Hematopoietic multipotent progenitor cell (in vitro differentiated cells): ENCODE measurements at places on chromosomes 3 and 15.

DNA sequence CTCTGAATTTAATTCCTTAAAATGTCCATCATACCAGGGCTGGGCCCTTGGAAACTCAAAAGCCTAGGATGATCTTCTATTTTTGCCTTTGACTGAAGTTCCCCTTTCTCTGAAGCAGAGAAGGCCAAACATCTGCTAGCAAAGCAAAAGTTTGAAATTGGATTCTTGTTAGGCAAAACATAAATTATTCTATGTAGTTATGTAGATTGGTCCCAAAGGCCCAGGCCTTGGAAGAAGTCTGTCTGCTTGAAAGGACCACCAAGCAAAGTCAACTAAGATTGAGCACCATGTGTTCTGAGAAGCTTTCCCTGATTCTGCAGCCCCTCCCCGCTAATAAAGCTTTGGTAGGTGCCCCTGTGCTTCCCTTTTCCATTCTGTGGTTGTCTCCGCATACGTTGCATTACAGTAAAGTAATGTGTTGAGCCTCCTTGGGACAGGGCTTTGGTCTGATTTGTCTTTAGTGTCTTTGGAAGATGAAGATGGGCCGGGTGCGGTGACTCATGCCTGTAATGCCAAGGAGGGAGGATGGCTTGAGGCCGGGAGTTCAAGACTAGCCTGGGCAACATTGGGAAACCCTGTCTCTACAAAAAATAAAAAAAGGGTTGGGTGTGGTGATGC is 56.4 kb downstream of the RPL39L start:
- DNase-seq: no peak

GRCh38 chr3:179336345-179336929 is 11.1 kb upstream of the MFN1 start:
- DNase-seq: no peak

- DNase-seq: no peak
These were observed 43.5 kb downstream of the LPP start for GRCh38 chr3:188197388-188197847.

- no peak for DNase-seq
These were observed 98.2 kb downstream of the DCLK3 start for GRCh38 chr3:36666166-36666565.

DNA sequence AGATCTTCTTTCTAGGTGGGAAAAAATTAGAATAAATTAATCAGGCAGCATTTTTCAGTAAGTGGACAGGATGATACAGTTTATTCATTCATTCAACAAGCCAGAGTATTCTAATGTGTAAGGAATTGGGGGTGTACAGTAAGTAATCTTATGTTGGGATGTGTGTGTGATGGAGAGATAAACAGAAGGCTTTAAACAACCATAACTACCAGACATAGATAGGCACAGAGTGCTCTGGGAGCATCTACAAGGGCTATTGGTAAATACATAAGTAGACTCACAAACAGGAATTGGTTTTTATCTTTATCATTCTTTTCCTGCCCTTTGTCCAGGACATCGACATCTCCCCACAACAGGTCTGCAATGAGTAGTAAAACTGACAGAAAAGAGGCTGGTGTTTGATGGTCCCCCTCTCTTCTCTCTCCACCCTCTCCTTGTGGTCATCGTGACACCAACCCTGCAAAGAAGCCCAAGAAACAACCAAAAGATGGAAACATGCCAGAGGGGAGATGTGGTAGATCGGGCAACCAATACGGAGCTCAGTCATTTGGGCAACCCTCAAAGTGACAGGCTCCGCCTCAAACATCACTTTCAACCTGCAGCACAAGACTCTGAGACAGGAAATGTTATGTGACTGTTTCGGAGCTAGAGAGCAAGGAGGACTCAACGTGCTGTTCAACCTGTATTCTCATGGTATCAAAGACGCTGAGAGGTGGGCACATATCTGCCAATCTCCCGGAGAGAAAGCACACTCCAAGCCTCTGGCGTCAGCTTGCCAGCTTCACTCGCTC is 28.7 kb upstream of the B3GNT5 start:
- DNase-seq: peak; percentile 19

- DNase-seq: peak; percentile 83
These were observed 75.6 kb downstream of the MCTP2 start for GRCh38 chr15:94306700-94307650.

GRCh38 chr15:36358523-36358922 is 220.9 kb upstream of the CDIN1 start:
- DNase-seq: no peak

GRCh38 chr3:162092751-162093150 is 596.1 kb downstream of the OTOL1 start:
- DNase-seq: no peak

DNA sequence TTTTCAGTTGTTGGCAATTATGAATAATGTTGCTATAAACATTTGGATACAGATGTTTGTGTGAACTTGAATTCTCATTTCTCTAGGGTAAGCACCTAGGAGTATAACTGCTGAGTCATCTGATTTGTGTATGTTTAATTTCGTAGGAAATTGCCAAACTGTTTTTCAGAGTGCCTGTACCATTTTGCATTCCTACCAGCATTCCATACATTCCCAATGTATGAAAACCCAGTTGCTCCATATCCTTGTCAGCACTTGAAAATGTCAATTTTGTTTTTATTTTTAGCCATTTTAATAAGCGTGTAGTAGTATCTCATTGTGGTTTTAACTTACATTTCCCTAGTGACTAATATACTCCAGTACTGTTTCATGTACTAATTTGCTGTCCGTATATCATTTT is 98.5 kb upstream of the TSC22D2 start:
- no peak for DNase-seq

- DNase-seq: no peak
These were observed 41.1 kb downstream of the IFT57 start for GRCh38 chr3:108181172-108181571.

- DNase-seq: no peak
These were observed 456.3 kb upstream of the ARRDC4 start for GRCh38 chr15:97504031-97504792.

- DNase-seq: no peak
These were observed 355.4 kb downstream of the FGF12 start for GRCh38 chr3:192371870-192372400.

GRCh38 chr3:69300296-69300695 is 85.6 kb downstream of the FRMD4B start:
- no peak for DNase-seq

DNA sequence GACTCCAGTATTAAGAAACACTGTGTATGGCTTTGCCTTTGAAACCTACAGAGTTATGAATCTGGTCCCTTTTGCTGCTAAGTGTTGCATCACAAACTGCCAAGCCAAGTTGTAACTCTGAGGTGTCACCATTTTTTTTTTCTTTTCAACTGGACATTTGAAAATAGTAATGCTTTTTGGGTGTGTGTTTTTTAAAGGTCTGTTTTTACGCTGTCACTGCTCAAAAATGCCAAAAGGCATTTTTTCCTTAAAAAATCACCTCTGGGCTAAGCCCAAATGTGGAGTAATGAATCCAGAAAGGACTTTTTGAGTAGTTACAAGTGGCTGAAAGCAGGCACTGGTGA is 9.5 kb downstream of the SMAD3 start:
- no peak for DNase-seq

DNA sequence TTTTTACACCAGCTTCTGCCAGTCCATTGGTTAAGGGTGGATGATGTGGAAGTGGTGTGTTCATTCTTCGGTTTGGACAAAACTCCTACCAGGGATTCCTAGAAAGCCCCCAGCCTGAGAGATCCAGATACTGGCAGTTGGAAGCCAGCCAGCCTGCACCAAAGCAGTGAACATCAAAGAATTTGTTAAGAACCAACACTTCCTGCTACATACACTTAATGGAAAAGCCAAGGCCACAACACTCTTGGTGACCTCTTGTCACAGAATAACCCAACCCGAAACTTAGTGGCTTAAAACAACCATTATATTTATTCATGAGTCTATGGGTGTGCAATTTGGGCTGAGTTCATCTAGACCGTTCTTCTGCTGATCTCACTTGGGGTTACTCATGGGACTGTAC is 42.9 kb upstream of the ADAMTS9 start:
- no peak for DNase-seq

DNA sequence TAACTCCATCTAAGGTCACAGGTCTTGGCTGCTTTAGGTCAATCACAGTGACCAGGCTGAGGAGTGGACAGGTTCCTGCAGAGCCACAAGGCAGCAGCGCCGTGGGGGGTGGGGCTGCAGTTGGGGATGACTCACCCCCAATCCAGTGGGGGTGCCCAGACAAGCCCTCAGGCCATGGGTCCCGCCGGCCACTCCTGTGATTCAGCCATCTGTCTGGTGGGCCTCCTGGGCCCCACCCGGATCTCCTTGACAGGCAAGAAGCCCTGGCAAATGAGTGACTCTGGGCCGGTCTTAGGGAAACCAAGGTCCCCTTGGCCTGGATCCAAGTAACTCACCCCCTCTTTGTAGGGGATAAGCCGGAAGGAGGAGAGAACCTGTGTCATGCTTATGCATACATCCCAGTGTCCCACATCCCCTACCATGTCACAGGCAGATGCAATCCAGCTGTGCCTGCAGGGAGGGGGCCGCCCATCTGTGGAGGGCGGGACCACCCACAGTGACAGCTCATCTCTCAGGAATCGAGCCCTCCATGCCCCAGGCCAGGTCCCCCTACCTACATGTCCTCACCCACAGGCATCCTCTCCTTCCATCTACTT is 495 bp upstream of the COL7A1 start:
- no peak for DNase-seq

DNA sequence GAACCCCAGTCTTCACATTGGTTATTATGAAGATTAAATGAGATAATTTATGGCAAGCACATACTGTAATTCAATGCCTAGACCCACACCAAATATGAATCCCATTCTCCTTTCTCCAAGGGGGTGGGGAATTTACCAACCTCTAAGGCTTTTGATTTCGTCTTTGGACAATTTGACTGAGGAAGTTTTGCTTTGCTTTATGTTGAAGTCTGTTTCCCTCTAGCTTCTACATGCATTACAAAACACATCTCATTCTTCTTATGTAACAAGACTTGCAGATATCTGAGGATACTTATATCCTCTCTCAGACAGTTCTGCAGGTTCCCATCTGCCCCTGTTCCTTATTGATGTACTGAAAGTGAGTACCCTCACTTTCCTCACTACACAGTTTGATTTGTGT is 12.2 kb downstream of the CD80 start:
- no peak for DNase-seq

- DNase-seq: no peak
These were observed 27.2 kb upstream of the TMEM158 start for GRCh38 chr3:45253316-45253715.

DNA sequence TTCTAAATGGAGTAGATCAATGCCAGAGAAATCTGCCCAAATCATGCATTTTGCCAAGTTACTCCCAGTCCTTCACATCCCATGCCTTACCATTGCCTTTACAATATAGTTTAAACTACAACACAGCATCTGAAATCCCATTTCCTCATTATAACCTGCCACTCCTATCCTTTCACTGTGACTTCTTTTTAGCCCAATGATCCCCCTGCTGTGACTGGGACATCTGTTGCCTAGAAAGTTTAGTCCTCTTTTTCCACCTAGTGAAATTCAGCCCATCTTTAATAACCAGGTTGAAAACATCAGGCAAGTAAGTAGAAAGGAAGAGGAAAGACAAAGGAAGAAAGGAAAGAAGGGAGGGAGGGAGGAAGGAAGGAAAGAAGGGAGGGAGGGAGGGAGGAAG is 627.9 kb upstream of the ZNF385D start:
- no peak for DNase-seq

DNA sequence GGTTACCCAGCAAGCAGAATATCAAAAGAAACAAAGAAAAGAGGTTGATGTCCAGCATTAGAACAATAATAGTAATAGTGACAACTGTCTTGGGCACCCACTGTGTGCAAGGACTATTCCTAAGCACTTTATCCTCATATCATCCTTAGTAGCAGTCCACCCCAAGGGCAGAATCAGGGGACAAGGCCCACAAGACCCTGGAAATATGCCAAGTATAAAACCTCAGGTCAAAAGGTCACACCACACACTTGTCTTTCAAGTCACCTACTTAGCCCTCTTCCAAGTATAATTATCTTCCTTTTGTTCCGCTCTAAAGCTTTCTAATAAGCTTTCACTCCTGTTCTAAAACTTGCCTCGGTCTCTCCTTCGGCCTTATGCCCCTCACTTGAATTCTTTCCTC is 124.0 kb upstream of the STT3B start:
- DNase-seq: no peak

DNA sequence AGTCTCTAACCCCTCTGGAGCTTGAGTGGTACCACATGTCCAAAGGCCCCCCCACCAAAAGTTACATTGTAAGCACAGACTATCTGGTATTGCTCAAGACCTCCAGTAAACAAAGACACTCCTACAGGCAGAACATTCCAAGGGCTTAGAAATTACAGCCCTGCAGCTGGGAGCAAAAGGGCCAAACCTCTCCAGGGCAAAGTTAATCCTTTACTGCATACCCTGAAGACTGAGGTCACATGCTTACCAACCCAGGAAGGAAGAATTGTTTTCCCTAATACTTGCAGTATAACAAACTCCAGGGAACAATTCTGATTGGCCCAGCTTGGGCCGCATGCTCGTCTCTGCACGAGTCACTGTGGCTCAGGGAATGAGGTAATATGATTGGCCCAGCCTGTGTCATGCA is 266.1 kb upstream of the NR2F2 start:
- no peak for DNase-seq

- no peak for DNase-seq
These were observed 209.2 kb downstream of the NSUN3 start for GRCh38 chr3:94272016-94272415.
